ENCODE measurements at places on chromosomes 7 and 10. TPM values are rescaled to one million over a fixed set of nuclear protein-coding genes. Genes with fewer than 3 reads are reported as not detected.

TMEM26 gene
- total RNA-seq, result 0.09 TPM

ANLN gene
- 9.0 TPM for total RNA-seq

CHAT gene
- total RNA-seq, result not detected

HOXA4 gene
- 0.43 TPM for total RNA-seq

CYP2C8 gene
- total RNA-seq, result not detected

GDF2 gene
- not detected for total RNA-seq

OR2A1 gene
- total RNA-seq, result not detected

EPHB4 gene
- total RNA-seq, result 442 TPM

COL26A1 gene
- not detected for total RNA-seq

PTF1A gene
- not detected for total RNA-seq

ARMC3 gene
- not detected for total RNA-seq

SHH gene
- under 0.01 TPM for total RNA-seq

CREM gene
- 61.5 TPM for total RNA-seq

BTBD16 gene
- not detected for total RNA-seq

NHLRC2 gene
- total RNA-seq, result 13.7 TPM

PRLHR gene
- total RNA-seq, result not detected

VAX1 gene
- not detected for total RNA-seq

MTPN gene
- total RNA-seq, result 108 TPM

TRIL gene
- 31.8 TPM for total RNA-seq

MRPS17 gene
- total RNA-seq, result 19.2 TPM

EFCAB10 gene
- total RNA-seq, result not detected

RAB19 gene
- total RNA-seq, result 0.17 TPM

LDB3 gene
- total RNA-seq, result not detected

OR6V1 gene
- total RNA-seq, result not detected

SLC26A4 gene
- 3.4 TPM for total RNA-seq

MRC1 gene
- 201 TPM for total RNA-seq

PRSS37 gene
- not detected for total RNA-seq

LMBR1 gene
- total RNA-seq, result 137 TPM

PHYHIPL gene
- not detected for total RNA-seq

PIP gene
- not detected for total RNA-seq

TRIM4 gene
- 23.2 TPM for total RNA-seq

NPC1L1 gene
- total RNA-seq, result not detected

NKX1-2 gene
- total RNA-seq, result not detected

MUC3A gene
- total RNA-seq, result under 0.01 TPM

CD36 gene
- 217 TPM for total RNA-seq

BRI3 gene
- total RNA-seq, result 45.9 TPM

GLCCI1 gene
- total RNA-seq, result 1.1 TPM

HSPA12A gene
- total RNA-seq, result 1.3 TPM

ZFAND2A gene
- total RNA-seq, result 14.1 TPM

SPDYE3 gene
- total RNA-seq, result not detected

GHRHR gene
- total RNA-seq, result not detected

VCL gene
- 60.3 TPM for total RNA-seq

IL15RA gene
- 9.9 TPM for total RNA-seq

DYDC2 gene
- not detected for total RNA-seq

ANKRD30A gene
- total RNA-seq, result not detected

MYO3A gene
- total RNA-seq, result not detected

FXYD4 gene
- total RNA-seq, result not detected

PRPS1L1 gene
- not detected for total RNA-seq

GARS1 gene
- total RNA-seq, result 45.7 TPM

NME8 gene
- total RNA-seq, result not detected

TMEM139 gene
- not detected for total RNA-seq

Data from dermis lymphatic vessel endothelial cell (primary cell).